ENCODE measurements at places on chromosomes 16 and 17. TPM values are rescaled to one million over a fixed set of nuclear protein-coding genes. Genes with fewer than 3 reads are reported as not detected.

NACA2 gene
- not detected for total RNA-seq

CA7 gene
- total RNA-seq, result not detected

GALR2 gene
- total RNA-seq, result not detected

NPIPB2 gene
- total RNA-seq, result 3.6 TPM

GRB7 gene
- not detected for total RNA-seq

DNAH3 gene
- total RNA-seq, result not detected

WFIKKN1 gene
- total RNA-seq, result under 0.01 TPM

DOC2B gene
- not detected for total RNA-seq

TMEM204 gene
- total RNA-seq, result 4.8 TPM

DNAH9 gene
- not detected for total RNA-seq

CLDN6 gene
- total RNA-seq, result 0.30 TPM

PSMB3 gene
- total RNA-seq, result 237 TPM

VMO1 gene
- total RNA-seq, result not detected

SMARCE1 gene
- total RNA-seq, result 48.7 TPM

KRTAP9-4 gene
- total RNA-seq, result not detected

CA5A gene
- not detected for total RNA-seq

ADGRG1 gene
- 2.3 TPM for total RNA-seq

TEX14 gene
- 0.05 TPM for total RNA-seq

LPO gene
- not detected for total RNA-seq

PRSS36 gene
- 0.30 TPM for total RNA-seq

KRT24 gene
- not detected for total RNA-seq

FBXO39 gene
- total RNA-seq, result 0.14 TPM

LITAFD gene
- not detected for total RNA-seq

TMC7 gene
- total RNA-seq, result 0.69 TPM

HOXB3 gene
- total RNA-seq, result 5.6 TPM

ABCA10 gene
- 0.69 TPM for total RNA-seq

RAD51C gene
- 24.4 TPM for total RNA-seq

PROCA1 gene
- total RNA-seq, result 1.2 TPM

PIP4K2B gene
- total RNA-seq, result 59.4 TPM

PNMT gene
- not detected for total RNA-seq

TP53TG3C gene
- not detected for total RNA-seq

MT1E gene
- 79.6 TPM for total RNA-seq

KCNH4 gene
- total RNA-seq, result not detected

CDH11 gene
- total RNA-seq, result 803 TPM

SLC5A11 gene
- not detected for total RNA-seq

FBXW10B gene
- 0.92 TPM for total RNA-seq

TBC1D3I gene
- not detected for total RNA-seq

HEATR9 gene
- not detected for total RNA-seq

TP53TG3D gene
- total RNA-seq, result not detected

GPR139 gene
- not detected for total RNA-seq

TLCD3A gene
- 32.1 TPM for total RNA-seq

All from smooth muscle cell of the umbilical artery (primary cell).